Occipital lobe (tissue), 3 donors: ENCODE measurements at places on chromosomes 3 and 15. TPM values are rescaled to one million over a fixed set of nuclear protein-coding genes. Genes with fewer than 3 reads are reported as not detected.

AGBL1 gene
- 0.47 TPM for total RNA-seq

GOLGA8F gene
- not detected for total RNA-seq

CIDEC gene
- total RNA-seq, result not detected

CHDH gene
- total RNA-seq, result 1.4 TPM

FBXL22 gene
- 0.47 TPM for total RNA-seq

BCHE gene
- 15.1 TPM for total RNA-seq

TMEM212 gene
- total RNA-seq, result not detected

KLF15 gene
- 2.8 TPM for total RNA-seq

GUCA1C gene
- total RNA-seq, result not detected

SPINK8 gene
- total RNA-seq, result not detected

SLC15A2 gene
- 10.0 TPM for total RNA-seq

SKIC8 gene
- 55.4 TPM for total RNA-seq

PXK gene
- 28.2 TPM for total RNA-seq

LIPH gene
- total RNA-seq, result not detected
